ENCODE measurements at places on chromosomes 6 and 20. TPM values are rescaled to one million over a fixed set of nuclear protein-coding genes. Genes with fewer than 3 reads are reported as not detected.

The NKX2-4 gene
- total RNA-seq = not detected

The MYMX gene
- total RNA-seq = 0.33 TPM

The SPAG4 gene
- total RNA-seq = 18.4 TPM

The FNDC1 gene
- total RNA-seq = 0.46 TPM

The KIFC1 gene
- 5.0 TPM for total RNA-seq

The TSPO2 gene
- not detected for total RNA-seq

Data from smooth muscle cell of the pulmonary artery (primary cell).